Activated CD8-positive, alpha-beta T cell treated with anti-CD3 and anti-CD28 coated beads, Interleukin-2, amount 10 ng/mL, durations not matched to agents 7 days and 5 days (primary cell): ENCODE measurements at places on chromosomes 11 and 22. TPM values are rescaled to one million over a fixed set of nuclear protein-coding genes. Genes with fewer than 3 reads are reported as not detected.

FEN1 gene
- total RNA-seq, result 146 TPM

KMT5B gene
- total RNA-seq, result 18.7 TPM

MYOD1 gene
- total RNA-seq, result not detected

FGF4 gene
- not detected for total RNA-seq

APOL4 gene
- total RNA-seq, result 6.9 TPM

RAG2 gene
- total RNA-seq, result not detected

SLC29A2 gene
- 11.1 TPM for total RNA-seq

YPEL4 gene
- total RNA-seq, result 0.11 TPM

ATF4 gene
- 426 TPM for total RNA-seq

DNAJB13 gene
- total RNA-seq, result not detected

TCN1 gene
- not detected for total RNA-seq

KCNC1 gene
- not detected for total RNA-seq

DDT gene
- 128 TPM for total RNA-seq

GPR83 gene
- not detected for total RNA-seq

TEX54 gene
- not detected for total RNA-seq

MMP7 gene
- not detected for total RNA-seq

RCOR2 gene
- total RNA-seq, result 0.55 TPM

MS4A7 gene
- not detected for total RNA-seq

OSBPL5 gene
- 10.1 TPM for total RNA-seq

FREY1 gene
- 2.1 TPM for total RNA-seq

C22orf15 gene
- 0.81 TPM for total RNA-seq

GAB4 gene
- not detected for total RNA-seq

BID gene
- 46.2 TPM for total RNA-seq

SCT gene
- total RNA-seq, result not detected

PATE1 gene
- not detected for total RNA-seq

MS4A4A gene
- total RNA-seq, result not detected

LRP4 gene
- total RNA-seq, result not detected

OR10G4 gene
- total RNA-seq, result not detected

TESMIN gene
- total RNA-seq, result 8.2 TPM

API5 gene
- 108 TPM for total RNA-seq

MYBPC3 gene
- total RNA-seq, result not detected

NXPE2 gene
- total RNA-seq, result not detected

MYEOV gene
- not detected for total RNA-seq

CNIH2 gene
- total RNA-seq, result 3.6 TPM

TRPC6 gene
- not detected for total RNA-seq

YPEL1 gene
- 6.3 TPM for total RNA-seq

LDHAL6A gene
- not detected for total RNA-seq

C11orf97 gene
- not detected for total RNA-seq

TENM4 gene
- not detected for total RNA-seq

ZNF215 gene
- total RNA-seq, result 1.6 TPM

SMC1B gene
- total RNA-seq, result 1.6 TPM

BSX gene
- total RNA-seq, result not detected

SLC5A1 gene
- total RNA-seq, result not detected

SEPTIN5 gene
- total RNA-seq, result not detected

RAB6A gene
- total RNA-seq, result 101 TPM

SLC1A2 gene
- total RNA-seq, result not detected

KIAA0930 gene
- 52.4 TPM for total RNA-seq

DRD4 gene
- total RNA-seq, result 0.42 TPM

FXYD6 gene
- total RNA-seq, result 0.24 TPM

GRIK4 gene
- not detected for total RNA-seq

PATE2 gene
- not detected for total RNA-seq

MS4A6A gene
- total RNA-seq, result not detected
